ENCODE measurements at places on chromosomes 13 and 19. TPM values are rescaled to one million over a fixed set of nuclear protein-coding genes. Genes with fewer than 3 reads are reported as not detected.

Gene IER2
- total RNA-seq, result 116 TPM

Gene ERICH6B
- not detected for total RNA-seq

Gene MBD3L3
- total RNA-seq, result not detected

Gene DKKL1
- not detected for total RNA-seq

Gene KLK13
- 1.5 TPM for total RNA-seq

Gene OXGR1
- not detected for total RNA-seq

Gene TMED1
- 47.3 TPM for total RNA-seq

All from airway epithelial cell (primary cell).